ENCODE measurements at places on chromosomes 7 and 10.

GRCh38 chr7:14424675-14425074, 435.2 kb upstream of the ETV1 start:
- no peak overlapping the region for H3K4me3 ChIP-seq
- H3K27ac ChIP-seq = no peak overlapping the region

GRCh38 chr10:20888620-20889330, 8.3 kb downstream of the NEBL start:
- no peak overlapping the region for H3K27ac ChIP-seq
- H3K4me3 ChIP-seq = no peak overlapping the region
- H3K4me1 ChIP-seq = no peaks in the 10 kb centered on the region
- H3K27me3 ChIP-seq = no peaks in the 10 kb centered on the region
- H3K36me3 ChIP-seq = no peaks in the 10 kb centered on the region

- DNase-seq = no peak
- peaks cover 6% of the 10 kb centered on the region for H3K36me3 ChIP-seq
- no peaks in the 10 kb centered on the region for H3K27me3 ChIP-seq
- no peak overlapping the region for H3K27ac ChIP-seq
- no peaks in the 10 kb centered on the region for H3K4me1 ChIP-seq
Observed at GRCh38 chr7:81725812-81726127, 44.1 kb downstream of the HGF start.

DNA sequence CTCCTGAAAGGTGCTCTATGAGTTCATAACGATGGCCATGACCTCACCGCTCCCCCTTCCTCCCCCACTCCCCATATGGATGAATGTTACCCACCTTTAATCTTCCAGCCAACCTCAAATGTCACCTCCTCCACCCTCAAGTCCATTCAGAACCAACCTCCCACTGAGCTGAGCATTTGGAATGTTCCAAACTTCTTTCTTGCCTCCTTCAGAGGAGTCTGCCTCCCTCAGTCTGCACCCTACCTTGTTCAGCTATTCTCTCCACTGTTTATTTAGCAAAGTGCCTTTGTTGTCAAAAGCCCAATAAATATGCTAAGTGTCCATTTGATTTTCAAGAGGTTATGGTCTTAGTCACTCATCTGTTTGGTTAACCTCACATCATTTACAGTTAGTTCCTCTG, 22.9 kb upstream of the MTPAP start:
- no peaks in the 10 kb centered on the region for H3K27me3 ChIP-seq
